ENCODE measurements at places on chromosomes 3 and 15.

GRCh38 chr3:50183755-50184154 lies 7.7 kb upstream of the GNAT1 start:
- DNase-seq, result no peak

- no peak for DNase-seq
Observed at GRCh38 chr3:194405766-194406165, 6.7 kb upstream of the GP5 start.

DNA sequence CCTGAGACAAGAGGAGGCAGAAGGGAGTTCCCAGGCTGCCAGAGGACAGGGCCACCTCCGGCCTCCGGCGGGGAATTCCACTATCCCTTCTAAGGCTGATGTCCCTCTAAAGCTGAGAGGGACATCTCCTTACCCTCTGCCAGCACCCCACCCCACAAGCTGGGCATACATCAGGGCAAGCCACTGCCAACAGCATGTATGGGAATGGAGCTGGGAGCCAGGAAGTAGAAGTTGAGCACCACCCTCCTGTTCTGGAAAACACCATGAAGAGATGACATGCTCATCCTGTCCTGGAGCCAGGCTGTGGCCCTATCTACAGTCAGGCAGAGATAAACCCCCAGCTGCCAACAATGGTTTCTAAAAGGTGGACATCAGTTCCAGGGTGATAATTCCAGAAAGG lies 7.1 kb downstream of the PLCD1 start:
- DNase-seq, result no peak

DNA sequence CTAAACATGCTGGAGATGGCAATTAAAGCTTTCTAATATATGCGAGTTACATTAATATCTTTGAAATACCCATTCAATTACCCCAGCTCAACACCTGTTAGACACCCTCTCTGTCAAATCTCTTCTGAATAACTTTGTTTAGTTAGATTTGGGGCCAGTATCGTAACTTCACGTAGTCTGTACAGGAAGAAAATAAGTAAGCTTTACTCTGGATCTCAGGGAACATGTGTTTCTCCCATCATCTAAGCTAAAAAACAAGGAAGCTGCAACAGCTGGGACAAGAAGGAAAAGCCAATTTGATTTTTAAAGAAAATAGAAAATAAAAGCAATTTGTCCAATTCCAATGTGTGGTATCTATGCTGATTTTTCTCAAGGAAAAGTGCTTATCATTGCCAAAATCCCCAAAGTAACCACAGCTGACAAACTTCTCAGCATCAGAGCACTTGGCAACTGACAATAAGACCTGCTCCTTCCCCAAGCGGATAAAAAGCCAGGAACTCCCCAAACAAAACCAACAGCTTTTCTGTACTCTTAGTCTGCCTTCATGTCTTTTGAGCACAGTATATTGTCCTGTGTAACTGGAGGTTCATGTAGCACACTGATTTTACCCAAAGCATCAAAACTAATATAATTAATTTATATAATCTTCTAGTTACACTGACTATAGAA lies 279.1 kb downstream of the ZBTB20 start:
- DNase-seq, result no peak

DNA sequence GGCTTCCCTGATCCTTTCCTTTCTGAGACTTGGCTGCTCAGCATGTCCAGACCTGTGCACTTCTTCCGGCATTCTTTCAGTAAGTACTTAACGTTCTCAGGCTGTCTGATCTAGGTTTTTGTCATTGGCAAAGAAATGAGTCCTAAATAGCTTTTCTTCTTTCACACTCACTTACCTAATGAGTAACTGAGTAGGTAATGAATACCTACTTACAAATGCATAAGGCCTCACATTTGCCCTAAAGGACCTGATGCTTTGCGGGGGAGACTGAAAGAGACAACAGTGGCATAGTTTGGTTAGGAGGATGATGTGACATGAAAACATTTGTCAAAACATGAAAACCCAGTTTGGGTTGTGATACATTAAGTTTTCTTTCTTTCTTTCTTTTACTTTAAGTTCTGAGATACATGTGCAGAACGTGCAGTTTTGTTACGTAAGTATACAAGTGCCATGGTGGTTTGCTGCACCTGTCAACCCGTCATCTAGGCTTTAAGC lies 516.7 kb upstream of the CFAP20DC start:
- no peak for DNase-seq

Measured in coronary artery (tissue), 2 donors.